Lower lobe of right lung (tissue), 2 donors: ENCODE measurements at places on chromosomes 12 and 14.
A peak's percentile ranks its signal among the peaks of the same experiment; 100 is the strongest.

- no peak for DNase-seq
Measured at GRCh38 chr12:121334513-121335343, 17.5 kb downstream of the ANAPC5 start.

- DNase-seq: no peak
Measured at GRCh38 chr14:86838363-86838762, 1154.6 kb downstream of the GALC start.

DNA sequence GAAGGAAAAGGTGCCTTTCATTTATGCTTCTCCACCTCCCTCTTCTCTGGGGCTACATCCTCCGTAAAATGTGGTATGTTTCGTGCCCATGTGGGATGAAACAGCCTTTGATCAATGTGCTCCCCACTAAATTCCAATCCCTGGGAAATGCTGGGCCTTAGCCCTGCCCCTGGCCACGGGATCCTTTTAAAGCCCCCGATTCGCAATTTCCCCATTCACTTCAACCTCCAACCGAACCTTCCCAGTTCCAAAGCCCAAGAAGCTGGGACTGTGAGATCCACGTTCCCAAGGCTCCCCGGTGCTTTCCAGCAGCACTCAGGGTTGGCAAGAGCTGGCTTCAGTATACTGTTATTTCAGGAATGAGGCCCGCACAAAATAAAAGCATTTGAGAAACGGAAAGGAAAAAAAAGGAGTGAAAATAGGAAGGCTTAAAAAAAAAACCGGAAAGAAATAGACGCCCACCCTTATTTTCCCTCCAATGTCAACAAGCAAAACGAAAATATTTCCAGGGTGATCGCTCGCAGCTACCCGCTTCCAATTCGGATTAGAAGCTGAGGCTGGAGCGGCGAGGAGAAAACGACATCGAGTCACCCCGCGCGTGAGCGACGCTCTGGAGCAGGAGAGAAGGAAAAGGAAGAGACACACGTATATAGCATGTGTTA, 1.3 kb upstream of the FOXG1 start:
- peak; percentile 13 for DNase-seq

- peak; percentile 75 for DNase-seq
Measured at GRCh38 chr14:89417465-89418225, 612 bp upstream of the FOXN3 start.
